ENCODE measurements at places on chromosomes 13 and 19. TPM values are rescaled to one million over a fixed set of nuclear protein-coding genes. Genes with fewer than 3 reads are reported as not detected.

DCLK1 gene
- total RNA-seq = 2.8 TPM

APOC4 gene
- 4.5 TPM for total RNA-seq

PEAK3 gene
- total RNA-seq = 1.2 TPM

HSPB6 gene
- total RNA-seq = 431 TPM

SPART gene
- total RNA-seq = 208 TPM

GRCh38 chr19:57708641-57709361 lies at the start of gene ZNF154:
TSS of gene ZNF154 (minus strand) at chr19:57709204. CDS start at chr19:57708971, 233 bp downstream.
- no peaks in the 10 kb centered on the region for H3K36me3 ChIP-seq
- peak; percentile 61 for DNase-seq
- H3K4me1 ChIP-seq = peaks cover 4% of the 10 kb centered on the region
- H3K27me3 ChIP-seq = no peaks in the 10 kb centered on the region
- H3K4me3 ChIP-seq = no peak within 1 kb of the TSS

DNA sequence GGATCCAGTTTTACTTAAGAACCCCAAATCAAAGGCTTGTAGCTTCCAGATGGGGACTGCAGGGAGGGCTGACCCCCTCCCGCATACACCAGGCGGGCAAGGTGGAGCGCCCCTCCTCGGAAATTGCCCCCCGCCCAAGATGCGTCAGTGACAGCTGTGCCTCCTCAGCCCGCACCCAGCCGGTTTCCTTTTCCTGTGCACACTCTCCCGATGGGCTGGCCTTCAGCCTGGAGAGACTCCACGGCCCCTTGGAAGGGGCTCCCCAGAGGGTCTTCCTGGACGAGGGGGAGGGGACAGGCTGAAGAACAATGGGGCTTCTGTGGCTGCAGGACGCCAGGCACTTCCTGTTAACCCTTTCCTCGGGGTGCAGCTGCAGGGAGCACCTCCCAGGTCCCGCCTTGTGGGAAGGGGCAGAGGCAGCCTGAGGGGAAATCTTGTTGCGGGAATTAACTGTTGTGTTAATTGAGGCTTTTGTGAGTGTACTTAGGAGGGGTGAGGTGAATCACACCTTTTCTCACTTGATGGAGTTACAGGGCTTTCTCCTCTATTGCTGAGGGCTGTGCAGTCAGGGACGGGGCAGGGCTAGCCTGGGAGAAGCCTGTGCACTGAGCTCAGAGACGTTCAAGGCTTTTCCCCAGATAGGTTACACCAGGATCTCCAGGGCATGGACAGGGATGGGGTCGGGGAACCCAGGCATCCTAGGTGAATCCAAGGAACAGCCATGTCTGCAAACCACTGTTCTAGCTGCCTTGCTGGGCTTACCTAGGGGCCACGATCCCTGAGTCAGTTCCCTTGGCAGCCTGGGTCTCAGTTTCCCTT lies 14.3 kb downstream of the IER2 start:
- H3K4me3 ChIP-seq = peak overlapping the region; percentile 31
- peak; percentile 55 for DNase-seq
- H3K27ac ChIP-seq = peak overlapping the region; percentile 93
- no peaks in the 10 kb centered on the region for H3K27me3 ChIP-seq

GRCh38 chr19:19315444-19315843 lies 4.9 kb downstream of the SUGP1 start:
- no peaks in the 10 kb centered on the region for H3K27me3 ChIP-seq
- DNase-seq = no peak
- no peak overlapping the region for H3K4me3 ChIP-seq
- H3K36me3 ChIP-seq = no peaks in the 10 kb centered on the region
- H3K4me1 ChIP-seq = peaks cover 13% of the 10 kb centered on the region

DNA sequence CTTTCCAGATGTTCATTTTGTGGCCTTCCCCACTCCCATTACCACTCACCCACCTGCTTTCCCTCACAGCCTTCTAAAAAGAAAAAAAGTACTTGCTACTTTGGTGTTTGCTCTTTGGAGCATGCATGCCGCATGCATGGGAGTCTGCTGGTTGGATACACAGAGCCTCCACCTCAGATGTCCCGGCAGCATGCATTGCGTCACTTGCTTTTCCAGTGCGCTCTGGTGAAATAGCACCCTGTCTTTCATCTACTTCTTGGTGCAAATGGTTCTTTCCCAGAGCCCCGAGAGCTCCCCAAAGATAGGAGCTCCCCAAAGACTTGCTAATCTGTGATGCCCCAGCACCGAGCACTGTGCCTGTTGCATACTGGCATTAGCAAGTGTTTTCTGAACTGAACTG lies 333.2 kb upstream of the ZNF507 start:
- DNase-seq = no peak
- H3K4me1 ChIP-seq = no peaks in the 10 kb centered on the region
- no peaks in the 10 kb centered on the region for H3K27me3 ChIP-seq
- H3K36me3 ChIP-seq = no peaks in the 10 kb centered on the region
- H3K27ac ChIP-seq = no peak overlapping the region
- H3K4me3 ChIP-seq = no peak overlapping the region

DNA sequence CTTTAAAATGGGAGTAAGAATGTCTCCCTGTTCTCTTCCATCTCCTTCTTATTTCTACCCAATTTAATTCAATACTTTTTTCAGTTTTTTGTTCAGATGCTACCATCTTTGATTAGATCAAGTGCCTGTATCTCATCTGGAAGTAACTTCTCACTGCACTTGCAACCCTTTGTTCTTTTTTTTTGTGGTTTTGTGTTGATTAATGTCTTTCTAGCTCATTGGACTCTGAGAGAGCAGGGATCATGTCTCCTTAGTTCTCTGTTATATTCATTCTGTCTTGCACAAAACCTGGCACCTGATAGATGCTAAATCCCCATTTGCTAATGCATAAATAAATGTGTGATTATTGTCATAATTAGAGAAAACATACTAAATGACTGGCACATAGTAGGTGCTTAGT lies 834 bp upstream of the ITGBL1 start:
- H3K4me1 ChIP-seq = peaks cover 12% of the 10 kb centered on the region
- H3K4me3 ChIP-seq = no peak overlapping the region
- H3K36me3 ChIP-seq = no peaks in the 10 kb centered on the region

DNA sequence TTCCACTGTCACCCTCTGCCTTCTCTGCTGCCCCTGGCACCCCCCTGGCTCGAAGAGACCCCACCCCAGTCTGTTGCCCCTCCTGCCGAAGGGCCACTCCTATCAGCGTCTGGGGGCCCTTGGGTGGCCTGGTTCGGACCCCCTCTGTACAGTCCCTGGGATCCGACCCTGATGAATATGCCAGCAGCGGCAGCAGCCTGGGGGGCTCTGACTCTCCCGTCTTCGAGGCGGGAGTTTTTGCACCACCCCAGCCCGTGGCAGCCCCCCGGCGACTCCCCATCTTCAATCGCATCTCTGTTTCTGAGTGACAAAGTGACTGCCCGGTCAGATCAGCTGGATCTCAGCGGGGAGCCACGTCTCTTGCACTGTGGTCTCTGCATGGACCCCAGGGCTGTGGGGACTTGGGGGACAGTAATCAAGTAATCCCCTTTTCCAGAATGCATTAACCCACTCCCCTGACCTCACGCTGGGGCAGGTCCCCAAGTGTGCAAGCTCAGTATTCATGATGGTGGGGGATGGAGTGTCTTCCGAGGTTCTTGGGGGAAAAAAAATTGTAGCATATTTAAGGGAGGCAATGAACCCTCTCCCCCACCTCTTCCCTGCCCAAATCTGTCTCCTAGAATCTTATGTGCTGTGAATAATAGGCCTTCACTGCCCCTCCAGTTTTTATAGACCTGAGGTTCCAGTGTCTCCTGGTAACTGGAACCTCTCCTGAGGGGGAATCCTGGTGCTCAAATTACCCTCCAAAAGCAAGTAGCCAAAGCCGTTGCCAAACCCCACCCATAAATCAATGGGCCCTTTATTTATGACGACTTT lies 2.0 kb downstream of the ZFP36 start:
- peak; percentile 42 for DNase-seq
- H3K27me3 ChIP-seq = no peaks in the 10 kb centered on the region
- H3K4me3 ChIP-seq = peak overlapping the region; percentile 82

DNA sequence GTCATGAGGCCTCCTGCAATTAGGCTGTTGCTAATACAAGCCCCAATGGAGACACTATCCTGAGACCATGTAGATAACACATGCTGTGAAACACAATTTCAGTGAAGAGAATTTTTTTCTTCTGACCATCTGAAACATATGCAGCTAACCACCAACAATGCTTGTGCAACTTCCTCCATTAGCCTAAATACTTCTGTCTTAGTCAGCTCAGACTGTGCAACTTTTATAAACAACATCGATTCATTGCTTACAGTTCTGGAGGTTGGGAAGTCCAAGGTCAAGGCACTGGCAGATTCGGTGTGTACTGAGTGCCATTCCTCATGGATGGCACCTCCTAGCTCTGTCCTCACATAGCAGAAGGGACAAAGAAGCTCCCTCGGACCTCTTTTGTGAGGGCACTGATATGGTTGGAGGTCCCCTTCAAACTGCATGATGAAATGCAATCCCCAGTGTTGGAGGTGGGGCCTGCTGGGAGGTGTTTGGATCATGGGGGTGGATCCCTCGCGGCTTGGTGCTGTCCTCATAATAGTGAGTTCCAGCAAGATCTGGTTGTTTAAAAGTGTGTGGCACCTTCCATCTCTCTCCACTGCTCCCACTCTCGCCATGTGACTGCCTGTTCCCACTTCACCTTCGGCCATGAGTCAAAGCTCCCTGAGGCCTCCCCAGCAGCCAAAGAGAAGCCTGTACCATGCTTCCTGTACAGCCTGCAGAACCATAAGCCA lies 27.7 kb downstream of the STK24 start:
- peak; percentile 31 for DNase-seq
- H3K4me3 ChIP-seq = no peak overlapping the region
- H3K36me3 ChIP-seq = no peaks in the 10 kb centered on the region
- peaks cover 36% of the 10 kb centered on the region for H3K4me1 ChIP-seq
- no peaks in the 10 kb centered on the region for H3K27me3 ChIP-seq
